Stimulated activated CD8-positive, alpha-beta memory T cell treated with anti-CD3 and anti-CD28 coated beads, Interleukin-2, amount 100 ng/mL, for 1 hour (primary cell): ENCODE measurements at places on chromosomes 11 and 22.

- no peak for DNase-seq
These were observed 258.9 kb downstream of the BUD13 start for GRCh38 chr11:116513894-116514293.

- peak; percentile 52 for DNase-seq
These were observed 75.3 kb downstream of the FBLN1 start for GRCh38 chr22:45577746-45578523.

- no peak for DNase-seq
These were observed 843.4 kb downstream of the TBC1D22A start for GRCh38 chr22:47605886-47606285.

DNA sequence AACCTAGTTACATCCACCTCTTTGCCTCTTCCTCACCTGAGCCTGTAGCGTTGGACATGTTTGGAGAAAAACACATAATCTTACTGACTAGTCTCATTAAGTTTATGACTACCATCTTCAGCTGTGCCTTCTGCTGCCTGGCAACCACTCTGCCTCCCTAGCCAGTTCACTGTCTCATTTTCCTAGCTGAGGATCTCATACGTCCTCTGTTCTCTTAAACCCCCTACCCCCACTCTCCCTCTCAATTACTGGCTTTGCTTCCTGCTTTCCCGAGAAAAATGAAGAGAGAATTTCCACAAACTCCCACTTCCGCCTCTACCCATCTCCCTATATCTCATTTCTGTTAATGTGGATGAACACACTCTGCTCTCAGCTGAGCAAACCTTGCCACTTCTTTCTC, 239.3 kb upstream of the POU2AF2 start:
- no peak for DNase-seq

- DNase-seq, result no peak
These were observed 209.7 kb upstream of the PLET1 start for GRCh38 chr11:112470355-112470754.

DNA sequence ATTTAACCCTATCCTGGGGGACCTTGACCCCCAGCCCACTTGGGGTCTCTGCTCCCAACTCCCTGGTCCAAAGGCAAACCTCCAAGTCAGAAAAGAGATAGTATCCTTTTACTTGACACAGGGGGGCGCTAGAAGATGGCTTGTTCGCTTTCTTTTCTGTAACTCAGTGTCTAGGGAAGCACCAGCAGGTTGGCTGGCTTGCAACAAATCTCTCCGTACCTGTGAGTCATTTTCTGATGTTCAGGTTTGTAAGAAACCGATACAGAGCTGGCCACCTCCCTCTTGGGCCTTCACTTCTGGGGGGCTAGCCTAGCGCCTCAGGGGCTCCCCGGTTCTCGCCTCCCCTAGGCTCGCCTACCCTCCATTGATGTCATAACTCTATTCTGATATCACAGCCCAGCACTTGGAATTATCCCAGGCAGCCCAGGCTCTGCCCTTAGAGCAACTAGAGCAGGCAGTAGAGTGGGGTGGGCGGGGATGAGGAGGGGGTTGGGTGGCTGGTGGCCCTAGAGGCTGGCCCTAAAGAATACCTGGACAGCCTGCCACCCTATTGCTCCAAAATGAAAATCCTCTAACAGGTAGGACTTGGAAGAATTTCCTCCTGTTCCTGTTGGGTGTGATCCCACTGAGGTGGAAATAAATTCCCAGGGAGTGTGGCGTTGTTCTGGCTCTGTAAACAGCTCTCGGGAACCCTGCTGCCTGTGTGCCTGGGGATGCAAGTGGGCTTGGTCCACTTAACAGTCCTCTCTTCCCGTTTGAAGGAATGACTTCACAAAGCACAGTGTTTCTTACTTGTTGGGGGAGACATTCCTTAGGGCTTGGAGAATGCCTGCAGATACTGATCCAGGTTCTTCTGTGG, 69.4 kb downstream of the OSBP2 start:
- DNase-seq, result no peak

GRCh38 chr11:10866893-10867331, 9.1 kb upstream of the ZBED5 start:
- no peak for DNase-seq

GRCh38 chr11:78259777-78260487, 71.2 kb downstream of the USP35 start:
- DNase-seq, result no peak

DNA sequence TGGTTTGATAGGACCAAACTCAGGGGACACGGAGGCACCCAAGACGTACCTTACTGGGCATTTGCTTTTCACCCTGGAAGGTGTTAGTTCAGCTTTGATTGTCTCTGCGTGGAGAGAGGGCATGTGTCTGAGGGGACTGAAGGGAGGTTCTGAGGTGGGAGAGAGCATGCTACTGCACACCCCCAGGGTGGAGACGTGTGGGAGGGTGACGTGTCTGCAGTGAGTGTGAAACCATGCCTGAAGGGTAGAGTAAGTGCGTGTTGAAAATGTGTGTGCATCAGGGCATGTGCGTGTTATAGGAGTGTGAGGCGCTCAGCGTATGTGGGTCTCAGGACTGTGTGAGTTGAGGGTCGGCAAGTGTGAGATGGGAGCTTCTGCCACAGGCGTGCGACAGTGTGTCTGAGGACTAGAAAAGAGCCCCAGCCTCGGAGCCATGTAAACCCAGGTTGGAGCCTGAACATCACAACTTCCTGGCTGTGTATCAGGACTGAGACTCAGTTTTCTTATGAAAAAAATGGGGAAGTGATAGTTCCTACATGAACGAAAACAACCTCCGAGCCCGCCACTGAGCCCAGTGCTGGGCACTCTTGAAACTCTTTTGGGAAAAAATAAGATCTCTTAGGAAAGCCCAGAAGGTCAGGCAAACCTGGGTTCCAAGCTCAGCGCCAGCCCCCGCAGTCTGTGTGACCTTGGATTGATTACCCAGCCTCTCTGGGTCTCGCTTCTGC, 11.8 kb upstream of the KCNJ11 start:
- no peak for DNase-seq

DNA sequence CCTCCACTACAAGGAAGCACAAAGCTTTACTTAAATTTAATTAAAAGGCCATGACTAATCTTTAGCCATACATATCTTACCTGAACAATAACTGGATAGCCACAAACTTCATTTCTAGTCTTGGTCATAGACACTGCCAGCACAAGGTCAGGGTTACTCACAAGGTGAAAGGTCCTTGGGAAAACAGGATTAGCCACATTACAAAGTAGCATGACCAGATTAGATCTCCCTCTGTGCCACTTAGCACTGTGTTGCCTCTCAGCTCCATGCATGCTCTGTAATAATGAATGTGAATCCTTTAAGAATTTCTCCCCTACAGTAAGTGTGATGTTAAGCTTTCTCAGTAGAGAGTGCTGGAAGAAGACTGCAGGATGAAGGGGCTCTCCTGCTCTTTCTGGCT, 325.1 kb upstream of the MPPED2 start:
- no peak for DNase-seq

DNA sequence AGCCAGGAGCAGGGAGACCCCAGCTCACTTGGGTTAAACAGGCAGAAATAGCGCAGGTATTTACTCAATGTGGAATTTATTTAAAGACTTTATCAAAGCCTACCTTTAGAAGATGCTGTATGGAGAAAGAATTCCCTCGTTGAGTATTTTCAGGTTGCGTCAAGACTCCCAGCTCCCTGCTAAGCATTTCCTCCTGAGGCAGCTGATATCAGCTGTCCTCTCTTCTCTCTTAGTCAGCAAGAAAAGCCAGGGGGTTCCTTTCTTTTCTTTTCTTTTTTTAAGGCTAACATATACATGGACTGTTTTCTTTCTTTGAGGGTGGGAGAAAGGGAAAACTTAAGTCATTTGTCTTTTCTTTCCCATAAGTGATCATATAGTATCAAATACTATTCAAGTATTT, 125.8 kb upstream of the POU2AF2 start:
- no peak for DNase-seq

DNA sequence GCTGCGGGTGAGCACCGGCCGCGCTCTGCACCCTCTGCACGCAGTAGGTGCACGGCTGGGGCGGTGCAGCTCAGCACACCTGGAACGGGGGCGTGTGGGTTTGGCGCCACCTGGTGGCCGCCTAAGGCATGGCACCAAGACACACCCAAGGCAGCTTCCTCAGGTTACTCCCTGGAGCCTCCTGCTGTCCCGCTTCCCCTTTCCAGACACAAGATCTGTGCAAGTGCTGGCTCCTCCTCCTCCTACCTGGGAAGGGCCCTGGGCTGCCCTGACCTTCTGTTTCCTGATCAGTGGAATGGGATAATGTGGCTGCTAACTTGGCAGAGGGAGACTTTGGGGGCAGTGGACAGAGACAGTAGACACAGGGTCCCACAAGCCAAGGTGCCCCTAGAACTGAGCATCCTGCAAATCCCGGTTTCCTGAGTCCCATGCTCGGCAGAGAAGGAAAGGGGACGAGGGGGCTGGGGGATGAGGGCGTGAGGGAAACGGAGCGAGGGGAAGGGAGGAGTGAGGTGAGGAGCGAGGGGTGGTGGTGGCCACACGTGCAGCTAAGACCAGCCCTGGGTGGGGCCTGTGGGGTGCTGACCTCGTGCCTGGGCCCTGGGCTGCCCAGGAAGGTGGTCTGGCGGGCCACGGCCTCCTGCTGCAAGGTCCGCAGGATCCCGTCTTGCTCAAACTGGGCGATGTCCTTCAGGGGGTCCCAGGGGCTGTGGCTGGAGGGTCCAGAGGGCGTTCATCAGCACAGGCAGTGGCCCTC, 34.8 kb upstream of the CARS1 start:
- peak; percentile 45 for DNase-seq

DNA sequence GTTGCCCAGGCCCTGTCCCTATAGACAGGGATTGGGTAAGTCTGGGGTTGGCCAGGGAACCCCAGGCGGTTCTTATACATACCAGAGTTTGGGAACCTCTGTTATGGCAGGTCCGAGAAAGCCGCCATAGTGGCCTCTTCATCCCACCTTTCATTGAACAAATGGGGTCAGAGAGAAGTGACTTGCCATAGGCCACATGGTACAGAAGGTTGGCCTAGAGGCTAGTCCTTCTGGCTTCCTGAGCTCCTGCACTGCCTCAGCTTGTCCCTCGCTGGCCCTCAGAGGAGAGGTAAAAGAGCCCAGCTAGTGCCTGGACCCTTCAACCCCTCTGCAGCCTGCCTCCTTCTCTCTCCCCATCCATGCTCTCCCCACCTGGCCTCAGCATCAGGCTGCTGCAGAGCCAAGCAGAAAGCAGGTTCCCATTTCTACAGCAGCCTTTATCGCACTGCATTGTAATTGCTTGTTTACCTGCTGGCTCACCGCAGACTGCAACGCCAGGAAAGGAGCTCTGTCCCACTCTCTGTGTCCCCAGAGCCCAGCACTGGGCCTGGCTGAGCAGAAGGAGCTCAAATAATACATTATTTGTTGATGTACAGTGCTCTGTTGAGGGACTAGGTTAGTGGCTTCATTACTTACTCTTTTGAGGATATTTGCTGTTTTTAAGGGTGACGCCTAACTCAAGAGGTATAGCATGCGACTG, 103.6 kb downstream of the TRIM29 start:
- no peak for DNase-seq

DNA sequence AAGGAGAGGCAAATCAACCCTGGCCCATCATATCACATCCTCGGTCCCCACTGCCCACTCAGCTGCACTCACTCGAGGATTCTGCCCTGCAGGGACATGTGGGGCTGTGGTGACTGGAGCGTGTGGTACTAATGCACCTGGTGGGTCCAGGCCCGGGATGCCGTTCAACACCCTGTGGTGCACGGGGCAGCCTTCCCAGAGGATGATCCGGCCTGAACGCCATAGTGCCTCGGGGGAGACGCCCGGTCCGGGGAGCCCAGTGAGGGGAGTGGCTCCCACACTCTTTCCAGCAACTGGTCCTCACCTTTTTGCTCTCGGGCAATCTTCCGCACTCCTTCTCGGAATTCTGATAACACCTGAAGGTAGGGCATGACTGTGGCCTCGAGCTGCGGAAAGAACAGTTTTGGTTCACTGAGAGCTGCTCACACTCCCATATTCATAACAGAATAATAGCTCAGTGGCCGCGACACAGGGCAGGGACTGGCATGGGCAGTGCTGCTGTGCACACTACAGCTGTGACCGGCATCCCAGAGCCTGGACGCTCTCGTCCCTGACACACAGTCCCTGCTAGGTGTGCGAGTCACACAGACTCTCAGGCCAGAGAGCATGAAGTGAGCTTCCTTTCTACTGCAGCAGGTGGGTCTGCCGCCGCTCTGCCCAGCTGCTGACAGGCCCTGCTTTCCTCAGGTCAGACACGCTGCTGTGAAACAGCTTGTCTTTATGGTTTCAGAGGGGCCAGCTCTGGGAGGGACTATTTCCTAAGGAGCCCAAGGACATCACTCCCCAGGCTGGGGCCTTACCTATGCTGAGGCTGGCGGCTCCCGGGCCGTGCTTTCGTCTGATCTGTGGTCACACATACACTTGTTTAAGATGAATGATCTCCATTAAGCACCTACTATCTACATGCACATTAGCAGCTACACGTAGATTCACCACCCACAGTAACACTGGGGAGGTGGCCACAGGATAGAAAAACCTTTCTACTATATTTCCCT, 20.1 kb upstream of the NAP1L4 start:
- DNase-seq, result no peak

DNA sequence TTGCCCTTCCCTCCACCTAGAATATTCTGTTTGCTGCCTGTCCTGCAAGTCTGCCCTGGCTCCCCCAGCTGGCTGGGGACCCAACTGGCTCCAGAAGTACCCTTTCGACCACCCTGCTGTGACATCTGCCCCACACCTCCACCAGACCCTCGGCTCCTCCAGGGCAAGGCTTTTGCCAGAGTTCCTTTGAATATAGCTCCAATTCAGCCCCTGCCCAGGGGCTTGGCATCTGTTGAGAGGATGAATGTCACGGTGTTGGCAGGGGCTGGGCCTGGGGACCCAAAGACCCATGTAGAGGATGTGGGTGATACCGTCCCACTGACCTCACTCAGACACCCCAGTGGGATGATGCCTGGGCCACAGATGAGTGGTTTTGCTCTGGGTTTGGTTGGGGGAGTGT, 4.0 kb downstream of the NLRP6 start:
- no peak for DNase-seq

DNA sequence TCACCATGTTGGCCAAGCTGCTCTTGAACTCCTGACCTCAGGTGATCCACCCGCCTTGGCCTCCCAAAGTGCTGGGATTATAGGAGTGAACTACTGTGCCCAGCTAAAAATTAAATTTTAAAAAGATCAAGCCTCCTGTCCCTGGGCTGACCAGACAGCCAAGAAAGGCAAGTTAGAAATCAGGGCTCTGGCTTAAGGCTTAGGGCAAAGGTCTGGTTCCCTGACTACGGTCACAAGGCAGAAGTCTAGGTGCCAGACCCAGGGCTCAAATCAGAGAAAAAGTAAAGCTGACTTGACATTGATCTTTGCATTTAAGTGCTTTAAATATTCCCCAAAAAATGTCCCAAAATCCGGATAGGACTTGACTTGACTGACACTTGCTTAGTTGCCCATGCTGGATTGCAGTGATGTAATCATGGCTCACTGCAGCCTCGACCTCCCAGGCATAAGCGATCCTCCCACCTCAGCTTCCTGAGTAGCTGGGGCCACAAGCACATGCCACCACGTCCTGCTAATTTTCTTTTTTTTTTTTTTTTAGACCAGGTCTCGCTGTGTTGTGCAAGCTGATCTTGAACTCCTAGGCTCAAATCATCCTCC, 17.3 kb upstream of the CRKL start:
- no peak for DNase-seq

DNA sequence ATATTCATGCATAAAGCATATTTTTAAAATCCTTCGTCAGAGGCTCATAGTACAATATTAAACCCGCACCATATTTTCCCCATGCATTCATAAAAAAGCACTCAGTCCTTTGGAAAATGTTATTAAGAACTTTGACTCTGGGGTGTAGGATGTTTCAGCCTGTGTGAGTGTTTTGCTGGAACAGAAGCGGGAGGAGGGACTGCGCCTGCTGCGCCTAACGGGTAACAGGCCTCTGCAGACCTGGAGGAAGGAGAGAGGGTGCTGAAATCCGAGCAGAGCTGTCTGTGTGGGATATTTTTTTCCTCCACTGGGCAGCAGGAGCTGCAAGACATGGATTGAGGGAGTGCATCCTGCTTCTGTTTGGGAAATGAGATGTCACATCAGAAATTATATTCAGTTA, 483.0 kb downstream of the BRD1 start:
- DNase-seq, result no peak
